ENCODE measurements at places on chromosomes 2 and 18.

DNA sequence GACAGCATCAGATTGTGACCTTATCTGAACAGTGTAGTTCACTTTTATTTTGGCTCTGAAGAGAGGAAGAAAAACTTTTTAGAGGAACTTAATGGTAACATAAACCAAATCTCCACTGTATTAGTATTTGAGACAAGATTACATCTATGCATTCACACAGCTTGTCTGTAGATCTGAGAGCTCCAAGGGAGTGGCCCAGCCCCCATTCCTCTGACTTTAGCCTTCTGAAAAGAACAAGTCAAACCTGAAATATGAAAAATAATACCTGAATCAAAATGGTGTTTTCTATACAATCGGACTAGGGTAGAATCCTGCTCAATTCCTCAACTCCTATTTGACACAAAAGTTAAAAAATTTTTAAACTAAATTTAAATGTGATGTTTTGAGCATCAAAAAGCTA lies 23.1 kb downstream of the STARD7 start:
- DNase-seq, result no peak

- DNase-seq, result no peak
Measured at GRCh38 chr2:20615068-20615465, 35.8 kb downstream of the HS1BP3 start.

DNA sequence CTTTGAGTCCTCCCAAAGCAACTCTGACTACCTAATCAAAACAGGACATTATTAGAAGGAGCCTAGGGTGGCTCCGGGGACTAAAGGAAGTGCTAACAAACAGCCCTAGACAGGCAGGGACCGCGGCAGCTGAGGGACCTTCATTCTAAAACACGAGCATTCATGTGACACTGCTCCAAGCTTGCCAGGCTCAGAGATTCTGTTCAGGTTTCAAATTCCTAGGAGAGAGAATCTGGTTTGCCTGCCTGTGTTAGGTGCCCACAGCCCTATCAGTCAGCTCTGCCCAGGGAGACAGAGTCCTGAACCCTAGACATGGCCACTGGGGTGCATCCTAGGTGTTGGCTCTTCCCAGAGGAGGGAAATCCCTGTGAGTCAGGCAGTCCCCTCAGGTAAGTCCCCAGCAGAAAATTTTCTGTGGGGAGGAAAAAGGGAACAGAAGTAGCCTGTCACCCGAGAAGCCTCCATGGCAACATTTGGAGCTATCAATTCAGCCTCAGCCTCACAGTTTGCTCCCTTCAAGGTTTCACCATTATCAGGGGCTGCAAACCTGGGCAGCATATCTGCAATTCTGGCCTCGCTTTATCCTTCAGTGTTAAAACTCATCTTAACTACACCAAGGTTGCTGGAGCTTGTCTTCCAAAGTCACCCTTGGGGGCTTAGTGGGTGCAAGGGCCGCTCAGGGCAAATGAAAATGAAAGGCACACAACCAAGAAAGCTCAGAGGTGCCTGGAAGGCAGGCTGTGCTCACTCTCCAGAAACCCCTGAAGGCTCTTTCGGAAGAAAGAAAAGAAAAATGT lies 28.6 kb downstream of the PCBP1 start:
- DNase-seq, result no peak

GRCh38 chr18:36043153-36043552 lies 24.2 kb downstream of the RPRD1A start:
- DNase-seq, result no peak

DNA sequence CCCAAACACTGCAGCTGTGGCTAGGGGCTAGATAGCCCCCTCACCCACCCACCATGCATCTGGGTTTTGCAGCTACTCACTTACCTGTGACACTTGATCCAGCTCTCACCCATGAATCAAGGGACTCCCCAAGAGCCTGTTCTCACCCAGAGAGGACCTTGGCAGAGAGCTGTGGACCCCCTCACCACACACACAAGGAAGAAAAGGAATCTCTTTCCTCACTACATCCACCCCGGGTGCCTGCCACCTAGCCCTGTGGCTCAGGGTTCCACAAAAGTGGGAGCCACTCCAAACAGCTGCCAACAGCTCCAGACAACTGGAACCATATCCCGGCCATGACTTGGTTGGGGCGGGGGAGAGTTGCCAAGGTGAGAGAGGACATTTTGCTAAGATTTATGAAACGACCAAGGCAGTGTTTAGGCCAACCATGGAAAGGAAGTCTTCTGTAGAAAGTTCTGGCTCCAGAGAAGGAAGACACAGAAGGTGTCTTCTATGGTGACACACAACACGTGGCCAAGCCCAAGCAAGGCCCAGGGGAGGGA lies 522.1 kb upstream of the RAB6C start:
- no peak for DNase-seq

DNA sequence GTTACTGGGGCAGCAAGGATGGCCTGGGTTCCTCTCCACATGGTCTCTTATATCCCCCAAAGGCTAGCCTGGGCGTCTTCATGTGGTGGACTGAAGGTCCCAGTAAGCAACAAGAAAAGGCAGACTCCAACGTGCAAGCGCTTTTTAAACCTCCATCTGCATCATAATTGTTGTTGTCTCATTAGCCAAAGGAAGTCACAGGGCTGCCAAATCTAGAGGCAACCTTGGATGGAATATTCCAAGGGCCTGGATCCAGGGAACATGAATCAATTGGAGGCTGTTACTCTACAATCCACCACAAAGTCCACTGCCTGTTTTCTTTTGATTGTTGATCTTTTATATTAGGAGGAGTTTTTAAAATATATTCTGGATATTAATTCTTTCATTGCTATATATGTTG lies 118.8 kb downstream of the SH3RF3 start:
- DNase-seq, result no peak

- DNase-seq, result no peak
Measured at GRCh38 chr18:22544626-22545025, 126.9 kb upstream of the CTAGE1 start.

GRCh38 chr18:56333839-56334238 lies 304.6 kb downstream of the TXNL1 start:
- no peak for DNase-seq

GRCh38 chr18:21264651-21265050 lies 22.6 kb downstream of the GREB1L start:
- DNase-seq, result no peak

- DNase-seq, result no peak
Measured at GRCh38 chr2:85930129-85931124, 41.6 kb upstream of the ST3GAL5 start.

GRCh38 chr2:121335294-121336290 lies 50.6 kb upstream of the TFCP2L1 start:
- no peak for DNase-seq

- peak; percentile 92 for DNase-seq
Measured at GRCh38 chr2:51013079-51013932, 18.6 kb downstream of the NRXN1 start.

DNA sequence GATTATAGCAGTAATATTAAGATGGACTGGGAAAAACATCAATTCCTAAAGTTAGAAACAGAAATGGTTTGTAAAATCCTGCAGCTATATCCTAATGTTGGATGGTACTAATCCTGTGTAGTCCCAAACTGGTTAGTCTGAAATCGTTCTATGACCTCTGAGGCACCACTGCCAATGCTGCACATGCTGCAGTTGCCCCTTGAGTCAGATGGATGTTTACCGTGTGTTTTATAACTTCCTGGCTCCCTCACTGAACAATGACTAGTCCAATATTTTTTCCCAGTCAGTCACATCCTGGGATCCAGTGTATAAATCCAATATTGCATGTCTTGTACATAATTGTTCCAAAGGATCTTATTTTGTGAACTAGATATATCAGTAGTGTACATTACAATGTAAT lies 226.7 kb upstream of the PKDCC start:
- DNase-seq, result no peak

- no peak for DNase-seq
Measured at GRCh38 chr2:79903222-79904000, 390.6 kb downstream of the CTNNA2 start.

- no peak for DNase-seq
Measured at GRCh38 chr2:20164061-20164733, 60.7 kb downstream of the SDC1 start.

DNA sequence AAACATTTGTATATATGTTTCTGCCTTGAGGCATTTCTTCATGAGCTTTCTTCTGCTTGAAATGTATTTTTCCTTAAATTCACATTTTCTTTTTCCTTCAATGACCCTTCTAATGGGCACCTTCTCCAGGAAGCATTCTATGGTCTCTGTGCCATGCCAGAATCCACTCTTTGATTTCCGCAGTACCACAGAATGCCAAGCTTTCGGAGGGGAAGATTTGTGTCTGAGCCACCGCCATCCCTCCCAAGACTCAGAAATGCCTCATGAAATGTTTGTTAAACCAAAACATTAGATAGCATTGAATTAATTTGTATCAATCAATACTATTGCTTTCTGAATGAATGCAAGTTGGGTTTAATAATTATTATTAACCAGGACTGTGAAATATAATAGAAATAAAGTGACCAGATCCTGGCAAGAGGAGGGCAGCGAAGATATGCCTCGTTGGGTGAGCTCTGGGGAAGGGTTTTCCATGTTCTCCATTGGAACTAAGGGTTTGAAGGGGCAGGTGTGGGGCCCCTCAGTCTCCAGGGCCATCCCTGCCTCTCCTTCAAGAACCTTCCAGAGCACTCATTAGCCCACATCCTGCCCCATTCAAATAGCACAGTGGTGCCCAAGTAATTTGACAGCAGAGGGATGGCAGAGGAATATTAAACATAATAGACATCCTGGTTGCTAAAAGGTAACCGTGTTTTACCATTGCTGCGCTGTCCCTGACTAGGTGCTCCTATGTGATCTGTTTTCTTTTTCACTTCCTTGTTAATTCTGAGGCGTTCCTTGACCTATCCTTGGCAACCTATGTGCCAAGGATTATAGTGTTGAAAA lies 189.6 kb downstream of the MYCN start:
- no peak for DNase-seq

DNA sequence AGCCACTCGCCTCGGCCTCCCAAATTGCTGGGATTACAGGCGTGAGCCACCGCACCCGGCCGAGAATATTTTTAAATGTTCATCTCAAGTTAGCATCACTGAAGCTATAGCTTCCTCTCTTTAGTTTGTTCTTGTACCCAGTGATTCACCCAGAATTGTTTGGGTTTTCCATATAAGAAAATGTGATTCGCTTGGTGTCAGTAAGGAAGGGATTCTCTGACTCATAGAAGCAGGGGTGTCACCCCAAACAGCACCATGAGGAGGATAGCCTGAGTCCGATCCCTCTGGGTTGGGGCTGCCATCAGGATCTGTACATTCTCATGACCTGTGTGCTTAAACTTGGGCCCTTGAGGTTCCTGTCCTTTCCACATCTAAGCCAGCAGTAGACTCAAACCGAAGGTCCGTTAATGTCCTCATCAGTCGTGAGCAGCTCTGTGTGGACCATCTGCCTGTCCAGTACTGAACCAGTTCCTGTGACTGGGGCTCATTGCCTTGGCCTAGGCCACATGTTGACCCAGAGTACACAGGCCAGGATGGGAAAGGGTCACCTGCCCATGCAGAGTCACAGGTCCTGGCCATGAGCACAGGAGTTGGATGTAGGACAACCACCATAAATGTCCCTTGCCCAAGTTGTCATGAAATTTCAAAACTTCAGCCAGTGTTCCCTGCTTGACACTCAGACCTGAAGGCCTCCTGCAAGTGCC lies 311.9 kb downstream of the GBX2 start:
- DNase-seq, result no peak

DNA sequence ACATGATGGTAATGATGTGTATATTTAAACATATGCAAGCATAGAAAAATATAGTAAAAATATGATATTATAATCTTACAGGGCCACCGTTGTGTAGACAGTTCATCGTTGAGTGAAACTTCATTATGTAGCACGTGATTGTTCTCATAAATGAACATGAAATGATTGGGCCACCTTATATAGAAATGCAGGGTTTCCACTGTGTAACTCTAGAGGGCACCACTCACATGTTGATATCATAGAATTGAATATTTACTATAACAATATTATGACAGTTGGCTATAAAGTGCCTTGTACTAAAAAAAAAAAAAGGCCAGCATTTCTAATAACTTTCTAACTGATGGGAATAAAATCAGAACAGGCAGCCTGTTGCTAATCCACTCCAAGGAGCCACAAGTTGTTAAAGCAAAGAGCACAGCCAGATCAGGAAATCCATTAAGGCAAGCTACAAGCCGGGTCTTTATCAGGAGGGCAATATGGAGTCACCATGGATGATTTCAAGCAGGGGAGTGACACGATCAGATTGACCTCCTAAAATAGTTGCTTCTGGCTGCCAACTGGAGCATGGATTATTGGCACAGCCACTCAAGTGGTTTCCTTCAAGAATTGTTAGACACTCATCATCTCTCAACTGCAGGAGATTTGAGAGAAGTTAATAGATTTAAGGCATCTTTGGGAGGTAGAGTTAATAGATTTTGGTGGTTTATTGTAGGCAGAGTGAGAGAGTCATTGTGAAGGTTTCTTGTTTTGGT lies 16.7 kb downstream of the IL1F10 start:
- no peak for DNase-seq

GRCh38 chr2:20424300-20425290 lies 22.3 kb upstream of the RHOB start:
- no peak for DNase-seq

DNA sequence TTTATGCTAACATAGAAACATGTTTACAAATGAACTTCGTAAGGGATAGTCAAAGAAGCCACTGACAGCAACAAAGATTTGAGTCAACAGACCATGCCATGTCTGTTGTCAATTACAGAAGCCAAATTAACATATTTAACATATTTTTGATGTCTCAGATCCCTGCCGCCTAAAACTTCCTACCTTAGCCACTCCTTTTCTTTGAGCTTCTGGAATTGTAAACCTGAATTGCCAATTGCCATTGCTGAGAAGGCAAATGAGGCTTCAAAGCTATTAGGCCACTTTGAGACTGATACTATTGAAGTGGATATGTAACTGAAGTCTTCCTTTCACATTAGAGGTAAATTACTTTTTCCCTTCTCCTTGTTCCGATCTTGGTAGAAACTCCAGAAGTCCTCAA lies 66.0 kb upstream of the DSEL start:
- no peak for DNase-seq

DNA sequence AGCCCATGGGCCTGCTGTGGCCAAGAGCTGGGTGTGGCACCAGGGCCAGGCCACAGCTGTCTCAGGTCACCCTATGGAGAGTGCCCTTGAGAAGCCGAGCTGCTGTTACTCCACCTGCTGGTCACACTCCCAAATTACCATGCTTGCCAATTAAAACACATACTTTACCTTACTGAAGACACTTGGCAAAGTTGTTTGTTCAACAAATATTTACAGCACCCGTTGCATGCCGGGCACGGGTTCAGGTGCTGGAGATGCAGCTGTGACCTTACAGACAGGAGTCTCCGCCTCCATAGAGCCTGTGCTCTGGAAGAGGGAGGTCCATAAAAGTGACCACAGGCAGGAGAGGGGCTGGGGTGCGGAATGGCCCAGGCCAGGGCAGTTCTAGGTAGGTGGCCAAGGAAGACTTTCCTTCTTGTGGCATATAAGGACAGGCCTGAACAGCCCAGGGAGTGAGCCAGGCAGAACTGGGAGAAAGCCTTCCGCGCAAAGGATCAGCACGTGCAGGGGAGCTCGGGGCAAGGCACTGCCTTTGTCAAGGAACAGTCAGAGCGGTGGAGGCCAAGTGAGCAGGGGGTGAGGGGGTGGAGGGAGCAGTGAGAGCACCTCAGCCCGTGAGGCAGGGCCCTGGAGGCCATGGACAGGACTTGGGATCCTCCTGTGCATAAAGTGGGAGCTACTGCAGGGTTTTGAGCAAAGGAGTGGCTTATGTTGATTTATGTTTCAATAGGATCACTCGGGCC lies 23.6 kb upstream of the RBM44 start:
- DNase-seq, result no peak

Measured in NCI-H1930 (cell line).